ENCODE measurements at places on chromosomes 11 and 22. TPM values are rescaled to one million over a fixed set of nuclear protein-coding genes. Genes with fewer than 3 reads are reported as not detected.

PDE2A gene
- 0.41 TPM for total RNA-seq

FOLR3 gene
- total RNA-seq: not detected

JAM3 gene
- total RNA-seq: 1.7 TPM

TMPRSS4 gene
- total RNA-seq: not detected

KRTAP5-9 gene
- 0.18 TPM for total RNA-seq

RFPL2 gene
- total RNA-seq: 0.09 TPM

TSG101 gene
- total RNA-seq: 46.6 TPM

AIFM3 gene
- 0.41 TPM for total RNA-seq

KCNJ5 gene
- not detected for total RNA-seq

GTSE1 gene
- total RNA-seq: 74.4 TPM

TEX12 gene
- total RNA-seq: 0.27 TPM

PPP6R2 gene
- 54.9 TPM for total RNA-seq

Data from T-helper 2 cell treated with Interferon-gamma antibody and Interleukin-4, amounts not matched to agents 100 ng/mL and 5 ng/mL, for 36 hours (primary cell).